Effector CD8-positive, alpha-beta T cell (primary cell): ENCODE measurements at places on chromosomes 13 and 19.
A peak's percentile ranks its signal among the peaks of the same experiment; 100 is the strongest.

DNA sequence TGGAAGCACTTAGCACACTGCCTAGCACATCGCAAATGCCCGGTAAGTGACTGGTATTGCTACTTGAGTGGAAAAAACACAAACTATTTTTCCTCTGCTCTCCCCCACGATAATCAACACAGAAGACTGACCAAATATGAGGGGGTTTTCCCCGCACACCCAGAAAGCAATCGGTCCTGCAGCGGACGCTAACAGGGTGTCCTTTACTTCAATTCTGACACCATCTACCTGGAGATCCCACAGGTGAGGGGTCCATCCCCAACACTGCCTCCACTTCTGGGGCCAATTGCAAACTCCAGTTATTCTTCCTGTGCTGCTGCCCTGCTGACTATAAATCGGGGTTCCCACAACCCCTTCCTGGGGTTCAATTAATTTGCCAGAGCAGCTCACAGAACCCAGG is 26.2 kb upstream of the PLEKHF1 start:
- DNase-seq = no peak

- DNase-seq = no peak
Measured at GRCh38 chr13:51776179-51776578, 27.8 kb downstream of the DHRS12 start.

GRCh38 chr19:12840091-12841079 is 2.1 kb downstream of the MAST1 start:
- DNase-seq = peak; percentile 19

DNA sequence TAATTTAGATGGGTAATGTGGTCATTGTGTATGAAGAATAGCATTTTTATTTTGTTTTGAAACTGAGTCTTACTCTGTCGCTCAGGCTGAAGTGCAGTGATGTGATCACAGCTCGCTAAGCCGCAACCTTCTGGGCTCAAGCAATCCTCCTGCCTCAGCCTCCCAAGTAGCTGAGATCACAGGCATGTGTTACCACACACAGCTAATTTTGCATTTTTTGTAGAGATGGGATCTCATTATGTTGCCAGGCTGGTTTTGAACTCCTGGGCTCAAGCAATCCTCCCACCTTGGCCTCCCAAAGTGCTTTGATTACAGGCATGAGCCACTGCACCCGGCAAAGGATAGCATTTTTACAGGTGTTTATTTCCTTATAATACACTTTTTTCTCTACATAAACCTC is 36.6 kb downstream of the SERTM1 start:
- DNase-seq = no peak

- DNase-seq = no peak
Measured at GRCh38 chr13:100542826-100543156, 45.8 kb downstream of the GGACT start.

DNA sequence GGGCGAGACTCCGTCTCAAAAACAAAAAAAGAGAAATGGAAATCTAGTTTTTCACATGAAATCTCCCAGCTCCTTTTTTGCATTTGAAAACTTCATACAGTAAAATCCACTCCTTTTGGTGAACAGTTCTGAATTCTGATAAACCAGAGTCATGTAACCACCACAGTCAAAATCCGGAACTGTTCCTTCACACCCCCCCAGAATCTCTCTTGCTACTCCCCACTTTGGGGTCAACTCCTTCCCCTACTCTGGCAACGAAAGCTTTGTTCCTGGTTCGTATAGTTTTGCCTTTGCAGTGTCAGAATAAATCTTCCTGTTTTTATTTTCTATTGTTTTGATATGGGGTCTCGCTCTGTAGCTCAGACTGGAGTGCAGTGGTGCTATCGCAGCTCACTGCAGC is 23.7 kb downstream of the RCN3 start:
- no peak for DNase-seq

DNA sequence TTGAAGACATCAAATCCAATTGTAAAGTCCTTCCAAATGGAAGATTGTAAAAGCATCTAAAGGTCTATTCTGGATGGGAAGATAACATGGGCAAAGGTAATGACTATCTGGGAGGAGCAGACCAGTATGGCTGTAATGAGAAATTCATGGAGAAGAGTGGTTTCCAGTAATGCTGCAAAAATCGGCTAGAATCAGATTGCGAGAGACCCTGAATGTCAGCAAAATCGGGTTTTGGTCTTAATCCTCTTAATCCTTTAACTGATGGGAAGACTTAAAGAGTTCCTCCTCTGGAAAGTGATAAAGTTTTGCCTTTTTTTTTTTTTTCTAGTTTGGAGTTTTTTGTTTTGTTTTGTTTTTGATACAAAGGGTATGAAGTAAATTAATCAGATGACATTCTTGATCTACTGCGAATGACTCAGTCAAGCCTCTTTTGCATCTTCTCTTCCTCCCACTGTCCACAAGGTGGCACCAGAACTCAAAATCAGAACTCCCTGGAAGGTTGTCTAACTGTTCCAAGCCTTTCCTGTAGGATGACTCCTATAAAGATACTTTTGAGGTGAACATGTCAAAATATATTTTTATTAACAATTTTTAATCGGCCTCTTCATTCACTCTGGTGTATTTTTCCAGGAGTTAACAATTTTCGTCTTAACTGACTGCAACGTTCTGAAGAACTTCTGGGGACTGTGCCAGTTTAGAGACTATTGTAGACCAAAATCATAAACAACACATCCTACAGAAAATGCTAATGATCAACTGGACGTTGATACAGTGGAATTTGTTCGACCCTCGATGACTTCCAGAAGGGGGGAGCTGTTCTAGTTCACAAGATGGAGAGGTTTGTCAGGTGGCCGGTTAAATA is 213.3 kb upstream of the MIR17HG start:
- DNase-seq = no peak

DNA sequence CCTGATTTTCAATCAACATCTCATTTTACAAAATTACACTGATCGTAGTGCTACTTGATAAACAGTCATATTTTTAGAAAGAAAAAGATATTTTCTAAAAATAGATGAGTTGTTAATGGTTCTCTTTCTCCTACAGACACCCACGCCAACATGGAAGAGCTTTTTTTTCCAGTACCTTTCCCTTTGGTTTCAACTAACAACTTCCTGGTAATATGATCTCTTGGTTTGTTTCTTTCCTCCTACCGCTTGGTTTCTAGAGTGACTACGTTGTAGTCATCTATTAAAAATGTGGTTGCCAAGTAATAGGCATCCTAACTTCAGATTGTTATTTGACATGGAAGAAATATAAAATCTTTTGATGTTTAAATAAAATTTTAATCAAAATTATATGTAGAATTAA is 189.0 kb downstream of the LACC1 start:
- no peak for DNase-seq

- no peak for DNase-seq
Measured at GRCh38 chr19:11223200-11223599, 16.2 kb upstream of the ANGPTL8 start.

DNA sequence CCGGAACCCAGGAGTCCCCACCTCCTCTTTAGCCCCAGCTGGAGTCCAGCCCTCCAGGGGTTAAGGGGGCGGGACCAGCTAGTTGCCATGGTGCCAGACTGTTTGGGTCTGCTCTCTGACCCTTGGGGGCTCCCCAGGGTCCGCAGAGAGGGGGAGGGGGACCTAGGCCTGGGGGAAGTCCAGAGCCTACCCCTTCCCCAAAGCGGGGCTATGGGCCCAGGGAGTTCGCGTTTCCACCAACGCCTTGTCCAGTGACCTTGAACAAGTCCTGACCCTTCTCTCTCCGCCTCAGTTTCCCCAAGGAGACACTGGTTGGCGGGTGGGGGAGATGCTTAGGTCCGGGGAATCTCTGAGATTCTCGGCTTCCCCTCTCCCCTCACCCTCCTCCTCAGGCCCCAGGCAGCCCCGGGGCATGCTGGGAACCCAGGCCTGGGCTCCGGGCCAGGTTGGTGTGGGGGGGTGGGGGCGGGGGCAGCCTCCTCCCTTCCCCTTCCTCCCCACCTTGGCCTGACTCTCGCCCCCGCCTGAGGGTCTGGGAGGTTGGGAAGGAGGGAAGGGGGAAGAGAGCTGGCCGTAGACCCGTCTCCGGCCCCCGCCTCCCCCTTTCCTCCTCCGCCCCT is 2.6 kb upstream of the SPACA6 start:
- peak; percentile 29 for DNase-seq

DNA sequence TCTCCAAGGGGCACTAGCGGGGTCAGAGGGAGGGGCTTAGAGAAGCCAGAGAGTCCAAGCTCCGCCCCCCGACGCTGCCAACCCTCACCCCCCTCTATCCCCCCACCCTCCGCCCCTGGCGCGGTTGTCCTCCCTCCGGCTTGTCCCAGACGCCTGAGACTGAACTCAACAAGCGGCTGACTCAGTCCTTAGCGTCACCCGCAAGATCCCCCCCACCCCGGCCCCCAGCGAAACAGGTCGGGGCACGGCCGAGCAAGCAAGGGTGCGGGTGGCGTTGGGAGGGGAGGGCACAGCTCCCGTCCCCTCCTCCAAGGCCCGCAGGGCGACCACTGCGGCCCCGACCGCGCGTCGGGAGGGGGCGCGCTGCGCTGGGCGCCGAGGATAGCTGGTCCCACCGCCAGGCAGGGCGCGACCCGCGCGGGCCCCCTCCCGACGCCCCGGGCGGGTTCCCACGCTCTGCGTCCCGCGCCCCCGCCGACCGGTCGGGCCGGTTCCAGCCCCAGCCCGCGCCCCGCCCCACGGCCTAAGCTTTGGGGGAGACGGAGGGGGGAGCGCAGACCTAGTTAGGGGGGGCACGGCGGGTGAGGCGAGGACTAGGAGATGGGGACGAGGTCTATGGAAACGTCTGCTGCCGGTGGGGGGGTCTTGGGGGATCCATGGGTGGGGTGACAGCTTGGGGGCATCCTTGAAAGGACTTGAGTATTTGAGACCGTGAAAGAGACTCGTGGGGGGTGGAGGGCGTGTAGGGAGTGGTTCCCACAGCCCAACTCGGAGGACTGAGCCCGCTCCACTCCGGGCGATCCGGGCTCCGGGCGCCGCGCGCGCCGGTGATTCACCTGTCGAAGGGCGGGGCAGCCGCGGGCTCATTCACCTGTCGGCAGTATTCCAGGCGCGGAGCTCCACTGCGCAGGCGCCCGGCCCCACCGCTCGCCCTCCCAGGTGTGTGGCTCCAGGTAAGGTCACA is 5.1 kb downstream of the NOTCH3 start:
- DNase-seq = no peak

DNA sequence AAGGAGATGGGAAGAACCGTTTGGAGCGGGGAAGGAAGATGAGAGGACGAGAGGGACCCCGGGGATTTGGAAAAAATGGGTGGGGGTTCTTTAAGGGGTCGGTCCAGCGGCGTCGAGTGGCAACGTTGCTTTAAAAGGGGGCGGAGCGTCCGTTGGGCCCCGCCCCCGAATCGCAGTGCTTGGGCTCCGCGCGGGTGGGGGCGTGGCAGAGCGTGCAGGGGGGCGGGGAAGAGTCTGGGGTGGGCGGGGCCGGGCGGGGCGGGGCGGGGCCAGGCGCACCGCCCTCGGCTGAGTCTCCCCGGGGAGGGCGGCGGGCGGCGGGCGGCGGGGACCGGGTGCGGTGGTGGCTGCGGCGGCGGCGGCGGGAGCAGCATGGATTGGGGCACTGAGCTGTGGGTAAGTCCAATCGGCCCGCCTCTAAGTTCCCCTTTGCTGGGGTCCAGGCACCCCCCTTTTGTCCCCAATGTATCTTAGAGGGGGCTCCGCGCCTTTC is at the start of gene TRIP10:
Gene TRIP10 (plus strand): TSS at position 291 of the 493 bp plus-strand sequence. CDS start 82 bp downstream, at position 373.
- peak; percentile 76 for DNase-seq
